Mammary epithelial cell (primary cell): ENCODE measurements at places on chromosomes 16 and 17. TPM values are rescaled to one million over a fixed set of nuclear protein-coding genes. Genes with fewer than 3 reads are reported as not detected.

SHISA9 gene
- polyA plus RNA-seq = 16.8 TPM

MT4 gene
- not detected for polyA plus RNA-seq

KCNG4 gene
- polyA plus RNA-seq = not detected

NOXO1 gene
- 0.52 TPM for polyA plus RNA-seq

SBK1 gene
- polyA plus RNA-seq = 0.08 TPM

TMC6 gene
- polyA plus RNA-seq = 6.2 TPM

CORO6 gene
- polyA plus RNA-seq = 4.0 TPM

SETD1A gene
- 2.6 TPM for polyA plus RNA-seq

SRL gene
- not detected for polyA plus RNA-seq

DNAI2 gene
- polyA plus RNA-seq = not detected

OSGIN1 gene
- polyA plus RNA-seq = 4.2 TPM

MPP2 gene
- polyA plus RNA-seq = 0.75 TPM

CDK10 gene
- polyA plus RNA-seq = 42.1 TPM

FOXJ1 gene
- not detected for polyA plus RNA-seq

CCL5 gene
- polyA plus RNA-seq = 0.07 TPM

CDH13 gene
- polyA plus RNA-seq = 130 TPM

KRTAP1-5 gene
- not detected for polyA plus RNA-seq

DNA sequence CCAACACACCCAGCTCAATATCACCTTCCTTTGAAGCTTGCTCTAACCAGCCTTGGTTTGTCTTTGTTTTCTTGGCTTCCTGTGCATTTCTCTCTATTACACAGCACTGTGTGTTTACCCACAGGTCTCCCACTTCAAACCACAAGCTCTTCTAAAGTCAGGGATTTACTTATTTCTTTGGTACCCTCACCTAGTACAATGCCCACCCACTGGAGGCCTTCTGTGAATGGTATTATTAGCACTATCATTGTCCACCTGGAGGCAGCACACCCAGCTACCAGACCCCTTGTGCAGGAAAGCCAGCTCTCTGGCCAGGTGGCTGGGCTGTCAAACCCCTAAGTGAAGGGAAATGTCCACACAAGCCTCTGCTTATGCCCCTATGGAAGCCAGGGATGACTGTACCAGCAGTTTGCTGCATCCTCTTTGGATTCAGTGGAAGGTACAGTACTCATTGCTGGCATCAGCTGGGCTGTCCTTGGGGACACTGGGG is 9.4 kb upstream of the TOP2A start:
- DNase-seq = no peak

DNA sequence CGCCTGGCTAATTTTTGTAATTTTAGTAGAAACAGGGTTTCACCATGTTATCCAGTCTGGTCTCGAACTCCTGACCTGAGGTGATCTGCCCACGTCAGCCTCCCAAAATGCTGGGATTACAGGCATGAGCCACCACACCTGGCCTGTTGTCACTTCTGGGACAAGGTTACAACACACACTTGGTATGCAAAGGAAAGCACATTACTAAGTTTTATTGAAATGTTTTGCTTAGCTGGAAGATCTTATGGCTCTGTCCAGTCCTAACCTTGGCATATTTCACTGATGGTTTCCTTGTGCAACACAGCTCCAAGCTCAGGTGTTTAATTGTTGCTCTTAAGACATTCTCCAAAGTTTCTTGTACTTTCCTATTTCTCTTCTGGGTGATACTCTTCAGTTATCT is 94.2 kb downstream of the CNTNAP4 start:
- DNase-seq = no peak

- DNase-seq = no peak
Measured at GRCh38 chr17:7634384-7634783, 4.4 kb downstream of the SHBG start.

DNA sequence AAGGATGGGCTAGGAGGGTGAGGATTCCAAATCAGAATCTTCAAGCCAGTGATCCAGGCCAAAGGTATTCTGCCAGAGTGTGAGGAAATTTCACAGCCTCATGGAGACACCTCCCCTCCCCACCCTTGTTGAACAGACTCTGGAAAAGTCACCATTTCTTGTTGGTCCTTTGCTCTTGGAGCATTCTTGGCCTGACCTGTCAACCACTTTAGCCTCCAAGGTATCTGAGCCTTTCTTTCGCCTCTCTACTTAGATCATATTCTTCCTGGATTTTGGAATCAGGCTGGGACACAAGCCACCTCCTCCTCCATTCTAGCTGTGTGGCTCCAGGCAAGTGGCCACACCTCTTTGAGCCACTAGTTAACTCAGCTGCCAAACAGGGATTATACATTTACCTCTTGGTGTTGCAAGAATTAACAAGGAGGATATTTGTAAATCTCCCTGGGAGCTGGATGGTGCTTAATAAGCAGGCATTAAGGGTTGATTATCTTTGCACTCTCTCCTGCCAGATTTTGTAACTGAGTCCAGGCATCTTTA is 193.5 kb downstream of the WWOX start:
- DNase-seq = no peak

GRCh38 chr17:49836111-49837030 is 11.5 kb downstream of the TAC4 start:
- DNase-seq = no peak

- no peak for DNase-seq
Measured at GRCh38 chr17:16450028-16450427, 34.7 kb downstream of the TRPV2 start.

- DNase-seq = no peak
Measured at GRCh38 chr17:35372846-35373533, 431 bp downstream of the SLFN11 start.

- no peak for DNase-seq
Measured at GRCh38 chr17:58382108-58382871, 30.3 kb upstream of the SUPT4H1 start.

DNA sequence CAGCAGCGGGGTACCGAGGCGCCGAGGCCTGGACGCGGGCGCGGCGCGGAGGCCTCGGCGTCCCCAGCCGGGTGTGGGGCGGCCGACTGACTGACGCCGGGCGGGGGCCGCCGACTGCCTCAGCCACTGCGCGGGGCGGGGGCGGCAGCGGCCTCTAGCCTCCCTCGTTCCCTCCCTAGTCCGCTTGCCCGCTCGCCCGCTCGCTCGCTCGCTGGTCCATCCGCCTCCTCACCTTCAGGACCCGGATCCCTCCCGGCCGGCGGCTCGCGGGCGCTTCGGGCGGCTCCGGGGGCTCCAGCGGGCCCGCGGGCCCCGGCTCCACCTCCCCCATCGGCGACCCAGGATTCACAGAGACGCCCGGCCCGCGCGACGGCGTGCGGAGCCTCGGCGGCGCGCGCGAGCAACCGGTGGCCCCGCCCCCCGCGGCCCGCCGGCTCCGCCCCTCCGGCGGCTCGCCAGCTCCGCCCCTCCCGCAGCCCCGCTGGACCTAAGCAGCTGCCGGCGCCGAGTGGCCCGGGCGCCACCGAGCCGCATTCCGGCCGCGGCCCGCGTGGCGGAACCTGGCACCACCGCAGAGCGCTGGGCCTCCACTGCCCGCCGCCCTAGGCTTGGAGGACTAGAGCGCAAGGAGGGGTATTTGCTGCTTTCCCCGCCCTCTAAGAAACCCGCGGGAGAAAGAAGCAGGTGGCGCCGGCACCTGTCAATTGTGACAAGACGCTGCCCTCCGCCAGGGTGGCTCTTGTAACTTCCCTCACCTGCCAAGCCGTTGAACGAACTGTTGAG is 773 bp downstream of the PHLPP2 start:
- DNase-seq = peak; percentile 57

GRCh38 chr16:13186813-13187212 is 285.4 kb downstream of the SHISA9 start:
- peak; percentile 25 for DNase-seq

DNA sequence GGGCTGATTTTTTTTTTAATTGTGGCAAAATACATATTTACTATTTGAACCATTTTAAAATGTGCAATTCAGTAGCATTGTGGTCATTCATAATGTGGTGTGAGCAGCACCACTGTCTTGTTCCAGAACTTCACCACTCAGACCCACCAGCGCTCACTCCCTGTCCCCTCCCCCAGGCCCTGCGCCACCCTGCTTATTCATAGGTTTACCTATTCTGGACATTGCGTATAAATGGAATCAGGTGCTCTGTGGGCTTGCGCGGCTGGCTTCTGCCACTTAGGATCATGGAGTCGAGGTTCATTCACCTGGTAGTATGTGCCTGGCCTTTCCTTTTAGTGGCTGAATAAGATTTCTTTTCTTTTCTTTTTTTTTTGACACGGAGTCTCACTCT is 59.4 kb downstream of the NT5M start:
- no peak for DNase-seq

GRCh38 chr16:68658341-68658973 is 13.3 kb downstream of the CDH3 start:
- DNase-seq = peak; percentile 99

DNA sequence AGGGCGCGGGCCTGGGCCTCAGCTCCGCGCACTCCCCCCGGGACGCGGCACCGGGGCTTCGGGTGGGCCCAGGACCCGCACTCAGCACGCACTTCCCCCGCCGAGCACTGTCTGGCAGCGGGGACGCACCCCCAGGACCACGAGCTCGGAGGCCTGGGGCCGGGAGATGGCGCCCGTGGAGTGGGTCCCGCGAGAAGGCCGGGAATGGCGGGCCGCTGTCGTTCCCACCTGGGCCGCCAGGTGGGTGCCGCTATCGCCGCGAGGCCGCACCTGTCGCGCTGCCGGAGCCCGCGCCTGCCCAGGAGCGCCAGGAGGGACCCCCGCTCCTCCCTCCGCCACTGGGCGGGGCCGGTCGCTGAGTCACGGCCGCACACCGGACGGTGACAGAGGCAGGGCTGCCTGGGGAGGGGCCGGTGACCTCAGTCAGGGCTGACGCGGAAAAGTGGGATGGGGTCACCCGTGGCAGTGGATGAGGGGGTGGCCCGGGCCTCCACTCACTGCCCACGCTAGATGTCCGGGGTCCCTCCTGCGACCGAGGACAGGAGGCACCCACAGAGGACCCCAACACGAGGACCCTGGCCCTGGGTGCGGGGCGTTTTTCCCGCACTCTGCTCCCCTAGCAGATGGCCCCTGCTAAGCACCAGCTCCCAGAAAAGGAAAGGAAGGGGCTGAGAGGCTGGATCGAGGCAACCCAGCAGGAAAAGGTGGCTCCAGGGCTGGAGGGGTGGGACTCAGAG is 6.9 kb upstream of the ACTG1 start:
- DNase-seq = peak; percentile 40

- no peak for DNase-seq
Measured at GRCh38 chr17:57657211-57657610, 87.9 kb downstream of the CCDC182 start.

- DNase-seq = no peak
Measured at GRCh38 chr17:57331423-57331822, 75.1 kb downstream of the MSI2 start.

GRCh38 chr16:81610144-81610842 is 165.7 kb downstream of the CMIP start:
- peak; percentile 52 for DNase-seq

- DNase-seq = no peak
Measured at GRCh38 chr16:16992975-16993765, 477.6 kb downstream of the XYLT1 start.

GRCh38 chr17:63480192-63480784 is 3.4 kb downstream of the ACE start:
- no peak for DNase-seq

DNA sequence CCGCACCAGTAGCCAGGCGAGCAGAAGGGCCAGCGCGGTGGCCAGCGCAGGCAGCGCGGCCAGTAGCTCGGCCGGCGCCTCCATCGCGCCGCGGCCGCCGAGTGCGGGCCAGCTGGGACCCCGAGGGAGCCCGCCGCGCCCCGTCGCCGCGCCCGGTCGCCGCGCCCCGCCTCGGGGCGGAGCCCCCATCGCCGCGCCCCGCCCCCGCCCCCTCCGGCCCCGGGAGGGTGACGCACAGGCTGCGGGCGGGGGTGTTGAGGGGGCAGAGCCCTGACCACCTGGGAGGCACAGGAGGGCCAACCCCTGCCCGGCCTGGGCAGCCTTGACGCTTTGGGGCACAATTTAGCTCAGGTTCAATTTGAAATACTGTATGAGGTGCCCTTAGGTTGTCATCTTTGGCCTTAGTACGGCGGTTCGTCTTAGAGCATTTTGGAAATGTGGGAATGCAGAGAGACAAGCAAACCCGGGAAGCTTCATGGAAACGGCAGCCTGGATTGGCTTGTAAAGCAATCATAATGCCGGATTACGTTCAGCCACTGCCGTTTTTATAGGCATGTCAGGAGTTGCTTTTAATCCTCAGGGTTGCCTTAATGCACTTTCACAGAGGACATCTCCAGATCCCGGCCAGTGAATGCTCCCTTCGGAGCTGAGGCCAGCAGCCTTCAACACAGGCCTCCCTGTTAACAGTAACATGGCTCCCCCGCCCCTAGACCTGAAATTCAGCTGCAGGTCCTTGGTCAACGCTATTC is at the start of gene MXRA7:
MXRA7 (minus strand) TSS at position 103 of the 749 bp plus-strand sequence; CDS start at position 84, 19 bp downstream.
- DNase-seq = peak; percentile 66

DNA sequence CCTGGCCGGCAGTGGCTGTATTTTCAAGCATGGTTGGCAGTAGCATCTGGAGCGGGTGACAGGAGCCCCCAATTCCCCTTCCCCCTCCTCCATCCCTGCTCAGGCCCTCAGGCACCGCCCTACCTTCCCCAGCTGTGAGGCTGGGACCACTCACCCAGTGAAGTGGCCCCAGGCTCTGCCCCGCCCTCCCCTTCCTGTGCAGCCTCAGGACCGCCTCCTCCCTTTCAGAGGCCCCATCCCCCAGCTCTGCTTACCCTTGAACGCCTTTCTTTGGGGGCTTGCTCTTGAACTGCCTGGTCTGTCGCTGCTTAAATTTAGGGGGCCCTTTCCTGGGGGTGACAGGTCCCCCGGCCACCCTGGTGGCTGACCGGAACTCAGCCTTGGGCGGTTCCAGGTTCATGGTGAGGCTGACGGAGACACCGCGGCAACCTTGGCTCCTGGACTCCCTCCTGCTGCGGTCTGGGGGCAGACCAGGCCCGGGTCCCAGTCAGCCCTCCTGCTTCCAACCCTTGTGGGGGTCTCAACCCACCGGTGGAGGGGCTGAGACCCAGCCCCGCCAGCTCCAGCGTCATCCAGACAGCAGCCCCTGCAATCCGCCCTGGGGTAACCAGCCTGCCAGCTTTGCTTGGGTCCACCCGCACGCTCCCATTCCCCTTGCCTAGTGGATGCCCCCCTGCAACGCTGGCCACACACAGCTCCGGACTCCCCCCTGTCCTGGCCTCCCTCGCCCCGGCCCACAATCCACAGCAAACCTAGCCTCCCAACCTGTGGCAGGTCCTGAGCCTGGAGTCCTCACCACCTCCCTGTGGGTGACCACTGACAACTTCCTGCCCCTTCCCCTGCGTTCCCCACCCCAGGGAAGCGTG is 3.2 kb downstream of the PDE6G start:
- no peak for DNase-seq

- no peak for DNase-seq
Measured at GRCh38 chr17:75263055-75263454, 1.4 kb downstream of the MRPS7 start.

DNA sequence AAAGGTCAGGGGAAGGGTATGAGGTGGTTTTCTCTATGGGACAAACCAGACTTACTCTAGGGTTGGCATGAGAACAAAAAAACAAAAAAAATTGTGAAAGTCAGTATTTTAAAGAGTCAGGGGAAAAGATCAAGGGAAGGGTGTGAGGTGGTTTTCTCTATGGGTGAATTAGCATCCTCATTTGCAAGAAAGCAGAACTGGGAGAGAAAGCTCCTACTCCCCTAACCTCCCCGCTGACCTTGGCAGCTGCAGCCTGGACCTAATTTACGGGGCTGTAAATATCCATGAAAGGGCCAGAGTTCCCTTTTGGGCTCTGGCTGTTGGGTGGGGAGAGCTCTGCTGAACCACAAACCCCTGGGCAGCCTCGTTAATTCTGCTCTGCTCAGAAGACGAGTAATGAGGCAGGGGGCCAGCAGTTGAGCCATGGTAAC is 10.6 kb downstream of the RHBDL3 start:
- DNase-seq = no peak
